Esophagus squamous epithelium (tissue), 5 donors: ENCODE measurements at places on chromosomes 11 and 22.

DNA sequence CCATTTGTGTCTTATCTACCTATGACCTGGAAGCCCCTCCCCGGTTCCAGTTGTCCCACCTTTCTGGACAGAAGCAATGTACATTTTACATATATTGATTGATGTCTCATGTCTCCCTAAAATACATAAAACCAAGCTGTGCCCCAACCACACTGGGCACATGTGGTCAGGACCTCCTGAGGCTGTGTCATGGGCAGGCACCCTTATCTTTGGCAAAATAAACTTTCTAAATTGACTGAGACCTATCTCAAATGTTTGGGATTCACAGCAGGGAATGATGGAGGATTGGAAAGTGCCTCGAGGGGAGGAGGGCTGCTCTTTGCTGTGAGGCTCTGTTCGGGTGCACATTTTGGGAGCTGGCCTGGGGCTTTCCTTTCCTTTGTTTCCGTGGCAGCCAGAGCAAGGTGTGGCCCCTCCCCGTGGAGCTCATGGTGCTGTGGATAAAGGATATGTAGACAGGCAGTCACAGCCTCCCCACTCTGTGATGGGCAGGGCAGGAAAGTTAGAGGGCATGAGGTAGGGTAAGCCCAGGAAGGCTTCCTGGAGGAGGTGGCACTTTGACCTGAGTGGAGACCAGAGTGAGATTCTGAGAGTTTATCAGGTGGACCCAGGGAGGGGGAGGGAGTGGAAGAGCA lies 615.6 kb downstream of the TBC1D22A start:
- H3K36me3 ChIP-seq: no peaks in the 10 kb centered on the region
- H3K27ac ChIP-seq: no peak overlapping the region
- no peaks in the 10 kb centered on the region for H3K4me1 ChIP-seq
- no peak for DNase-seq

DNA sequence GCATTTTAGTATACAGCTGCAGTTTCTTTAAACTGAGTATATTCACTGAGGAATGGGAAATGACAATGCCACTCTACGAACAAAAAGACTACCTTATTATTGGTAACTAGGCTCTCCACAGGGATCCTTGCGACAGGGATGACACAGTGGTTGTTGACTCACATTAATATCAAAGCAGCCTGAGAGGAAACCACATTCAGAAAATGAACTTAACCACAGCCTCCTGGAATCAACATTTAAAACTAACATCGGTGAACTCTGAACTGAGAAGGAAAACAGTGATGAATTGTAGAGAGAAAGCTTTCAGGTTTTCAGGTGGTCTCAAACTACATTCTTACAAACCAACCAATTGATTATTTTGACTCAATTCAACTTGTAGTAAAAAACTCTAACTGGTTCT lies 90.3 kb upstream of the MTMR2 start:
- no peaks in the 10 kb centered on the region for H3K4me1 ChIP-seq
- DNase-seq: no peak
- no peaks in the 10 kb centered on the region for H3K36me3 ChIP-seq
- H3K27me3 ChIP-seq: no peaks in the 10 kb centered on the region

- no peak overlapping the region for H3K4me3 ChIP-seq
- no peaks in the 10 kb centered on the region for H3K36me3 ChIP-seq
- no peaks in the 10 kb centered on the region for H3K27me3 ChIP-seq
- no peak overlapping the region for H3K27ac ChIP-seq
- no peaks in the 10 kb centered on the region for H3K4me1 ChIP-seq
Observed at GRCh38 chr11:10360835-10361234, 56.0 kb downstream of the ADM start.

DNA sequence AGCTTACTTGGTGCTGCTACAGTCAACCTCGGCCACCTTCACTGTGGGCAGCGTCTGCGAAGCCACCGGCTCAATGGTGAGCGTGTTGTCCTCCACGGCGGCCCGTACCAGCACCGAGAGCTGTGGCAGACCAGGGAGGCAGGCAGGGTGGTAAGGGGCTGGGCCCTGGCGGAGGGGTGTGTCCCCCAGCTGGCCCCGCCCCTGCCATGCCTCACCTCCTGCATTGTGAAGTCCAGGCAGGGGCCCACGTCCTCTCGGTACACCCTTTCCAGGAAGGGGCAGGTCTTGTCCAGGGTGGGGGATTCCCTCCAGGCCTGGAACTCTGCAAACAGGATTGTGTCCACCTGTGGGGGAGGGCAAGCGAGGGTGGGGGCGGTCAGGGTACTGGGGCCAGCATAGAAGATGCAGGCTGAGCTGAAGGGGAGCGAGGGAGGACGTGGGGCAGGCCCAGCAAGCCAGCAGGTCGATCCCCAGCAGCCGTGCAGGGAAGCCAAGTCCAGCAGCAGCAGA lies 12.8 kb downstream of the RAB3IL1 start:
- H3K36me3 ChIP-seq: peaks cover 6% of the 10 kb centered on the region
- no peak overlapping the region for H3K27ac ChIP-seq

GRCh38 chr11:70834277-70834940 lies 418.0 kb downstream of the SHANK2 start:
- no peak overlapping the region for H3K4me3 ChIP-seq
- H3K27me3 ChIP-seq: peaks cover 6% of the 10 kb centered on the region
- no peaks in the 10 kb centered on the region for H3K36me3 ChIP-seq
- no peaks in the 10 kb centered on the region for H3K4me1 ChIP-seq
- no peak for DNase-seq

- H3K4me1 ChIP-seq: no peaks in the 10 kb centered on the region
- no peak overlapping the region for H3K4me3 ChIP-seq
- H3K27me3 ChIP-seq: no peaks in the 10 kb centered on the region
- H3K27ac ChIP-seq: no peak overlapping the region
- no peak for DNase-seq
- H3K36me3 ChIP-seq: no peaks in the 10 kb centered on the region
Observed at GRCh38 chr11:131674051-131674755, 303.8 kb downstream of the NTM start.

DNA sequence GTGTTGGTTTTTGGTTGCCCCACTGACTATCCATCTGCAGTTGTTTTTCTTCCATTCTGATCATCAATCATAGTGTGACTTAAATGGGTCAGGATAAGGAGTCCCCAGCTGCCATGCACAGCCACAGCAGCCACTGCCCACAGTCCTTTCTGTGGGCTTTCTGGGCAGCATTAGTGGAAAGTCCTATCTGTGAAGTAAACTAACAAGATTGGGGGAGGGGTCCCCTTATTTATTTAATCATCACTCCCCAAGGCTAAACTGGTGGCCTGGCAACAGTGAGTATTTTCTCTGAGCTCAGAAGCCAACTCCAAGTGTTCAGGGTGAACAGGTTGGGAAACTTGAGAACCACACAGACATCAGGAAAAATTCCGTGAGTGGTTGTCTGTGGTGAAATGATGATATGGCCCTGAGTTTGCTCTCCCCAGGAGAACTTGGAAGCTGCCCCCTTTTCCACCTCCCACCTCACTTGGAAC lies 145.0 kb downstream of the CCDC34 start:
- no peak for DNase-seq
- H3K4me1 ChIP-seq: peaks cover 14% of the 10 kb centered on the region
- H3K4me3 ChIP-seq: no peak overlapping the region
- no peaks in the 10 kb centered on the region for H3K27me3 ChIP-seq
- H3K36me3 ChIP-seq: no peaks in the 10 kb centered on the region

GRCh38 chr22:38141217-38141973 lies 30.9 kb upstream of the BAIAP2L2 start:
- no peaks in the 10 kb centered on the region for H3K4me1 ChIP-seq
- H3K4me3 ChIP-seq: no peak overlapping the region
- no peaks in the 10 kb centered on the region for H3K36me3 ChIP-seq
- DNase-seq: no peak
- H3K27ac ChIP-seq: no peak overlapping the region

- H3K27ac ChIP-seq: peak overlapping the region; percentile 86
- DNase-seq: no peak
- no peaks in the 10 kb centered on the region for H3K36me3 ChIP-seq
- H3K4me3 ChIP-seq: peak overlapping the region; percentile 61
Observed at GRCh38 chr11:16603245-16603644, 135.2 kb upstream of the C11orf58 start.

GRCh38 chr11:363948-364761 lies 5.1 kb upstream of the B4GALNT4 start:
- H3K27ac ChIP-seq: peak overlapping the region; percentile 68
- no peaks in the 10 kb centered on the region for H3K36me3 ChIP-seq
- peaks cover 11% of the 10 kb centered on the region for H3K4me1 ChIP-seq
- no peak for DNase-seq
- no peak overlapping the region for H3K4me3 ChIP-seq

GRCh38 chr11:101435408-101435973 lies 148.3 kb downstream of the TRPC6 start:
- no peak overlapping the region for H3K4me3 ChIP-seq
- H3K36me3 ChIP-seq: no peaks in the 10 kb centered on the region
- H3K27me3 ChIP-seq: no peaks in the 10 kb centered on the region
- DNase-seq: no peak

DNA sequence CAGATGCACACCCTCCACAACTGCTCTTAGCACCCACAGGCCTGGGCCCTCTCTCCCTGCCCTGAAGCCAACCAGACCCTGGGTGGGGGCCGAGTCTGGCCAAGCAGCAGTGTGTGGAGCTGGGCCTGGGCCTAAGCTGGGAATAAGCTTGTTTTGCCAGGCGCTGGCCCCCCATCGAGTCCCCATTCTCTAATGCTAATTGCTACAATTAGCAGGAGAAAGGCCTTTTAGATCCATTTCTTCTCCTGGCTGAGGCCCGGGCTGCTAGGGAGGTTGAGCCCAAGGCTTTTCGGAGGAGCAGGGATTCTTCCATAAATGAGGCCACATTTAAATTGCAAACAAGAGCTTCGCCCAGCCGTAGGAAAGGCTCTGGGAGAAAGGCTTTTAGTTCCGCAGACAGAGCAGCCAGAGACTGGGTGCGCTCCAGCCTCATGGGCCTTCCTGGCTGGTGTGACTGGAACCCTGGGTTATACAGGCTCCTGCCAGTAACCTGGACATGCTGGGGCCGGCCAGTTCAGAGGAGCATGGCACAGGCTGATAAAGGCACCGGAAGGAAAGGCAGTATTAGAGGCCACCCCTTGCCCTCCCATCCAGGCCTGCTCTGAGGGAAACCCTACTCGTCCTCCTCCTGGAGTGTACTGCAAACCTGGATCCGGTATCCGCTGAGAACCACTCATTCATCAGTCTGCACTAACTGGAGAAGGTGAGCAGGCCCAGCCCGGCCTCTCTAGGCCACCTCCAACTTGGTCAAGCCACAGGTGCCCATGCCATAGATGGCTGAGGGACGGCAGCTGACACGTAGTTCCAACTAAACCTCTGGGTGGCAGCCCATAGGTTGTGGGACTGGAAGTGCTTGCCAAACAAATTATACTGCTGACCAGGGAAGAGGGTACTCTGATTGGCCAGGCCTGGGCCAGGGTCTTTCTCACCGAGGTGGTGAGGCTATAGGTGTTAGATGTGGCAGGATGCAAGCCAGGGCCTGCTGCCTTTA lies 6.2 kb downstream of the KCNQ1OT1 start:
- no peaks in the 10 kb centered on the region for H3K27me3 ChIP-seq
- no peak overlapping the region for H3K27ac ChIP-seq
- DNase-seq: no peak
- peaks cover 3% of the 10 kb centered on the region for H3K4me1 ChIP-seq

DNA sequence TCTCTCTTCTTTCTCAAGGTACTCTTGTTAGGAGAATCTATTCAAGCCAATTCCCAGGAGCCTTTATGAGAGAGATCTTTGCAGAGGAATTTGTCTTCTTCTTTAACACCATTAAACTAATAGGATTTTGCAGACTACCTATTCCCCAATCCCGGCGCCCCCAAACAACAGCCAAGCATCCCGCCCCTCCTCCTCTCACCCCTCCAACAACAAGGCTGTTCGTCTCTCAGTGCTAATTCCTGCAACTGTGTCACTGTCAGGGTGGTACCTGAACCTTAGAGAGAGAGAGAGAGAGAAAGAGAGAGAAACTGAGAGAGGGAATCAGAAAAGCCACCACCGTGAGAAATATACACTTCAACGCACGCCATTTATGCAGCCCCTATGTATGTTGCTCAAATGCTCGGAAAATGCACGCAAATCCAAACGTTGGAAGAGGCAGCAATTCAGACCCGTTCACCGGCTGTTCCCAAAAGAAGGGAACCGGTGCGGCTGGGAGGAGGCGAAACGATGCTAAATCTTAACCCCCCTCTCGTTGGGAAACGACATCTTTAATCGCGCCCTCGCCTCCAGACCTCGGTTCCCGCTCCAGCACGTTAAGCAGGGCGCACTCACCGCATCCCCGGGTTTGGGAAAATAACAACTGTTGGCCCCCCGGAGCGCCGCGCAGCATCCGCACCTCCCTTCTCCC lies 961 bp downstream of the KCNA4 start:
- peaks cover 17% of the 10 kb centered on the region for H3K4me1 ChIP-seq
- no peak overlapping the region for H3K4me3 ChIP-seq

DNA sequence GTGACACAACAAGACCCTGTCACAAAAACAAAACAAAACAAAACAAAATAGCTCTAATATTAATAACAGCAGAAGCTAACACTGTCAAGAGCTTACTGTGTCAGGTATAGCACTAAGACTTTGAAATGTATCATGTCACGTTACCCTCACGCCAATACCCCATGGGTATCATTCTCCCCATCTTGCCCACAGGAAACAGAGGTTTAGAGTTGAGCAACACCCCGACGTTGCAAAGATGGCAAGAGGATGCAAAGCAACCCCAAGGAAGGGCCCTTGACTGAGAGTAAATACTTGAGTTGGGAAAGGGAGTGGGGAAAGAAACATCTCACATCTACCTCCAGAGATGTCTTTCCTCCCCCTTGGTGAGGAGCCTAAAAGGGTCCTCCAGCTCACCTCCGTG lies 366.8 kb downstream of the LARGE1 start:
- no peak overlapping the region for H3K27ac ChIP-seq
- H3K36me3 ChIP-seq: no peaks in the 10 kb centered on the region
- H3K4me3 ChIP-seq: no peak overlapping the region
- H3K27me3 ChIP-seq: no peaks in the 10 kb centered on the region
- no peak for DNase-seq

DNA sequence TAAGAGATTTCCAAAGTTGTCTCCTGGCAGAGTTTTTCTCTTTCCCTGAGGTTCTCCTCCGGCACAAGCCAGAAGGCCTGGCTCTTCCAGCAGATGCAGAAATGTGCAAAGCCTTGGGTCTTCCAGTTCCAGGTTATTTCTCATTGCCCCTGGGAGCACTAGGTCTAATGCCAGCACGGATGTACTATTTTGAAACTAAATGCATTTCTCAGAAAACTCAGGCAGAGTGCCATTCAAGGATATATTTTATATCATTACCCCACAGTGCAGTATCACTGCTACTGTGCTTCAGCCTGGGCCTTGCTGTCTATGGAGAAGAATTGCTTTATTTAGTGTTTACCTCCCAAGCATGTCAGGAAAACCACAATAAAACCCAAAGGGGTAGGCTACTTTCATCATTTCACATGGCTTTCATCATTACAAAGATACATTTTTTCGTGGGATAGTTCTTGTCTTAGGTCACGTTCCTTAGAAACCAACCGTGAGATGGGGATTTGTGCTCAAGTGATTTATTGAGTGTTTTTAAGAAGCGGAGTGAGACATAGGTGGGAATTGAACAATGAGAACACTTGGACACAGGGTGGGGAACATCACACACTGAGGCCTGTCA lies 22.4 kb upstream of the FZD4 start:
- DNase-seq: no peak
- no peaks in the 10 kb centered on the region for H3K27me3 ChIP-seq
- H3K36me3 ChIP-seq: no peaks in the 10 kb centered on the region
